ENCODE measurements at places on chromosomes 12 and 14.

GRCh38 chr14:54776361-54777001 is 126.1 kb downstream of the GCH1 start:
- DNase-seq, result no peak

- no peak for DNase-seq
These were observed 9.1 kb downstream of the RIMBP2 start for GRCh38 chr12:130706885-130707570.

DNA sequence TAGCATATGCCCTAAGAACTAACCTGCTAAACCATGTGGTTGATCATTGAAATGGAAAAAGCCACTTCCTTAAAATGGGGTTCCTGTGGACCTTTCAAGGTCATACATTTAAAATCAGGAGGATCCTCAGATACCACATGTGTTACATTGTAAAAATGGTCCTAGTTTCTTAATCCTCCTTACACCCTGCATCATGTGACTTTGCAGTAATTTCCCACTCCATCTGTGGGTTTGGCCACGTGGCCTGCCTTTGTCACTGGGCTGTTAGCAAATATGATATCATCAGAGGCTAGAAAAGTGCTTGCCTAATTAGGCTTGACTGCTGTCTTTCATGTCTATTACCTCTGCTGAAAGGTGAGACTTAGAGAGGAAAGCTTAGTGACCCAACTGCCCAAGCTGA is 70.7 kb downstream of the CMKLR1 start:
- DNase-seq, result no peak

DNA sequence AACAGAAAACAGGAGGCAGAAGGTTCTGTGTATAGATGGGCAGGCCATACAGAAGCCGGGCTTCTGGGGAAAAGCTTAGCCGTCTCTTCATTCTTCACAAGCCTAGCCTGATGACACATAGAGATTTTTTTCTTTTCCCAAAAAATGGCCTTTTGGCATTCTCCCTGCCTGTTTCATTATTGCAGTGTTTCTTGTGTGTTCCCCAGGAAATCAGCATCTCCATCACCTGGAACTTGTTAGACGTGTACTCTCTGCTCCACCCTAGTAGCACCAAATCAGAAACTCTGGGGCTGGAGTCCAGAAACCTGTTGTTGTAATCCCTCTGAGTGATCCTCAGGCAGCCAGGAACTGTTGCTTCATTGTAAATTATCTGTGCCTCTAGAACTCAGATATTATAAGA is 388.1 kb downstream of the CCDC91 start:
- DNase-seq, result no peak

DNA sequence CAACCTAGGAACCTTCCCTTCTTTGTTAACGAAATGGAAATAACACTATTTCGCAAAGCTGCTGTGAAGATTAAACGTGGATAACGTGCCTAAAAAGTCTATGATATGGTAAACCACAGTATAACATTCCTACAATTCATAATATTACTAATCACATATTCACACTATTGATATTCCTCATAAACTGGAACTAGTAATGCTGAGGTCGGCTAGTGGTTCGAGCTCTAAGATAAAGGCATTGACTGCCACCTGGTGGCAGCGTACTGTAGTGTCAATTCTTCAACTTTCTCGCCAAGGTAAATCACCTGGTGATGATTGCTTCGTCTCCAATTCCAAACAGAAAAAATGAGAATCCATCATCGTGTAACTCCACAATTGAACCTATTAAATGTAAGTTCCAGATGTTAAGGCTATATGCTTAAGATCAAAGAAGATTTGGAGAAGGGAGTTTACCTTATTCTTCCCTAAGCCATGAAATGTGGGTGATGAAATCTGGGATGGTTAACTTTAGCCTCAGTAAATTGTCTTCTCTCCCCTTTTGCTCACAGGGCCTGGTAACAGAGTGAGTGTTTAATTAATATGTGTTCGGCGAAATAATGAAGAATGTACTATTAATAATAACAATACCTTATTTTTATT is 197.5 kb upstream of the TMEM132C start:
- no peak for DNase-seq

Data from NCI-H1436 (cell line).